CMK (cell line): ENCODE measurements at places on chromosomes 6 and 20.

DNA sequence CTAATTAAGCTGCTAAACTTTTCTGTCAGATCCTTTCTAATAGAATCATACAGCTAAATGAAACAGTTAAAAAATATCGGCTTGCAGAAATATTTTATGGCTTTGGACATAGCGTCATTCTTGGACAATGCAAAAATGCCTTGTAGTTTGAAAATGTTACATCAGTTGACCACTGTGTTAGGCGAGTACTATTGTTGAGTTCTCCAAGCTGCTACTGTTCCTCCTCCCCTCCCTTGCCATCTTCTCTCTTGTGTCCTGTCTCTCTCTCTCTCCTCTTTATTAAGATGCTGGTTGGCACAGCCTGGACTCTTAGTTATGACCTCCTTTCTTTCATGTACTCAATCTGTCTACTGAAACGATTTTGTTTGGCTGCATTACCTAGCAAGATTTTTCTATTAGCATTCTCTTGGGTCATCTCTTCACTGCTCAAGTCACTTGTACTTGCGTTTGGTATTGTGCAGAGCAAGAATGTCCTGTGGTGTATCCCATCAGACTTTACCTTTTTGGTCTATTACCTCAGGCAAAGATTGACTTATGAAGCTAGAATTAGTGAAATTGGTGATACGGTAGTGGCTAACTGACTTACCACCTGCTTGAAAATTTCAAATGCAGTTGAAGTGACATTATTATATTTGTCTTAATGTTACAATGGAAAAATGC, 127.9 kb downstream of the FARS2 start:
- DNase-seq, result no peak

GRCh38 chr6:99185525-99185924, 163.9 kb downstream of the FAXC start:
- DNase-seq, result no peak

GRCh38 chr6:106629859-106630163, 433 bp downstream of the QRSL1 start:
- DNase-seq, result no peak

GRCh38 chr6:34517461-34517881, 38.7 kb downstream of the SPDEF start:
- no peak for DNase-seq

GRCh38 chr6:30940361-30940986, at the start of gene MUCL3:
MUCL3 (plus strand) TSS chr6:30940973; CDS start chr6:30941000, 27 bp downstream.
- DNase-seq, result no peak

GRCh38 chr20:37703035-37703845, 9.4 kb downstream of the CTNNBL1 start:
- DNase-seq, result no peak

- DNase-seq, result no peak
Observed at GRCh38 chr6:17580518-17581048, 19.5 kb upstream of the FAM8A1 start.

GRCh38 chr6:45678285-45678607, 300.5 kb upstream of the SUPT3H start:
- DNase-seq, result no peak

- peak; percentile 87 for DNase-seq
Observed at GRCh38 chr6:151229401-151230276, 10.1 kb upstream of the AKAP12 start.

DNA sequence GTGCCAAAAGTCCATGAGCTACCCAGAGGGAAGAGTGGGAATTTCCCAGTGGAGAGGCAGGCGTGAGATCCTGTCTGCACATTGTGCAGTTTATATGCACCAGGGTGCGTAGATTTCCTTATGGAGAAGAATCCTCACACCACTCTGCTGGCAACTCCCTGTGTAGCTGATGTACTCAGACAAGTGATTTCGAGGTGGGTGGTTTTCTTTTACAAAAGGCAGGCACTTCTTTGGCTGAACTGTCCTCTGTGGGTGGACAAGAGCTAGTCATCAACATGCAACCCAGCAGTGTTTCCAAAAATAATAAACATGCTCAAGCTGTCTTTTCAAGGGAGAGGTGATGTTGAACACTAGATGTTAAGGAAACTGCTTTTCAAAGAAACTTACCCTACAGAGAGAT, 121.7 kb upstream of the NXT1 start:
- no peak for DNase-seq

DNA sequence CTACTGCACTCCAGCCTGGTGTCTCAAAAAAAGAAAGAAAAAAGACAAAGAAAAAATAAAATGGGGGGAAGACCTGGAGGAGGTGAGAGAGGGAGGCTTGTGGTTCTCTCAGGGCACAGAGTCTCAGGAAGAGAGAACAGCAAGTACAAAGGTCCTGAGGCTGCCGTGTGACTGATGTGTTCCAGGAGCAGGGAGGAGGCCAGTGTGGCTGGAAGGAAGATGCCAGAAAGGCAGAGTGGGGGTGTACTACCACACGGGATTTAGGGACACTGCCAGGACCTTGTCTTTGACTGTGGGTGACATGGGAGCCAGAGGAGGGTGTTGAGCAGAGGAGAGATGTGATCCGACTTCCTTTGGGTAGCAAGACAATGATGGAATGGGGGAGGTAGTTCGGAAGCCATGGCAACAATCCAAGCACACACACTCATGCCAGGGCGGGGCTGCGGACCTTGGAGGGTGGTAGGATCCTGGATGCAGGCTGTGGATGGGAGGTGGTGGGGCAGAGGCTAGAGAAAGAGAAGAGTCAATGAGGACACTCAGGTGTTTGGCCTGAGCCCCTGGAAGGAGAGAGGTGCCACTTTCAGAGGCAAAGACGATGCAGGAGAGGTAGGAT, 136.4 kb upstream of the PTPN1 start:
- no peak for DNase-seq

GRCh38 chr20:10218536-10219451, at the start of gene SNAP25:
SNAP25 (plus strand) TSS chr20:10218830; CDS start chr20:10275492, 56,662 bp downstream.
- DNase-seq, result no peak

GRCh38 chr6:139236105-139236504, 55.7 kb downstream of the TXLNB start:
- no peak for DNase-seq

GRCh38 chr6:159831373-159831679, 31.2 kb downstream of the PNLDC1 start:
- DNase-seq, result no peak

DNA sequence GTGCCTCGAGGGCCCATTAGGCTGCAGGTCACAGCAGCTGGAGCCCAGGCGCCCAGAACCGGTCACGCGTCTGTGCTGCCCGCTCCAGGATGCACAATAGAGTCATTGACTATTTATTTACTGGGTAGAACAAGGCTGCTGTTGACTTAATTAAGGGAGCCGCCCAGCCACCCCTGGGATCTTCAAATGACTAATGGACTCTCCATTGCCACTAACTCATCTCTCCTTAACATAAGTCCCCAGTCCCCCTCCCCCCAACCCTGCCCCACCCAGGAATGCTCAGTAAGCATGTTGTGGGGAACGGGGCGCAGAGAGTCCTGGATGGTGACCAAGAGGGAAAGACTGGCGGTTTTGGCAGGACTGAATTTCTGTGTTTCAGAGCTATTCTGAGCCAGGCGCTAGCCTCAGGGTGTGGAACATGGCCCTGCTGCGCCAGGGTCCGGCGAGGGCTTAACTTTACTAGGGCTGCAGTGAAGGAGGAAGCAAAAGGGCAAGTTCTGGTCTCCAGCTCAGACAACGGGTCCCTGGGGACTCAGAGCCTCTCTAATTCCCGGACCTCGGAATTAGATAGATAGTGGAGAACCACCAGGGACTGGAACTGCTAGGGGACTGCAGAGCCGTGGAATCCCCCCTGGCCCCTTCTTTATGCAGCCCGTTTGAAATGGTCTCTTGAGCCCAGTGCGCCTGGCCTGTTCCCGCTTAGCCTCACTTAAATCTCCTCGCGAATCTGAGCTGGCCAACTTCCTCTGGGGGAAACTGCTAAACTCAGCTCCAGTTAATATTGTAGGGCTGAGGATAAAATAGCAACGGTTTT, 1.5 kb upstream of the GRIK2 start:
- DNase-seq, result no peak

DNA sequence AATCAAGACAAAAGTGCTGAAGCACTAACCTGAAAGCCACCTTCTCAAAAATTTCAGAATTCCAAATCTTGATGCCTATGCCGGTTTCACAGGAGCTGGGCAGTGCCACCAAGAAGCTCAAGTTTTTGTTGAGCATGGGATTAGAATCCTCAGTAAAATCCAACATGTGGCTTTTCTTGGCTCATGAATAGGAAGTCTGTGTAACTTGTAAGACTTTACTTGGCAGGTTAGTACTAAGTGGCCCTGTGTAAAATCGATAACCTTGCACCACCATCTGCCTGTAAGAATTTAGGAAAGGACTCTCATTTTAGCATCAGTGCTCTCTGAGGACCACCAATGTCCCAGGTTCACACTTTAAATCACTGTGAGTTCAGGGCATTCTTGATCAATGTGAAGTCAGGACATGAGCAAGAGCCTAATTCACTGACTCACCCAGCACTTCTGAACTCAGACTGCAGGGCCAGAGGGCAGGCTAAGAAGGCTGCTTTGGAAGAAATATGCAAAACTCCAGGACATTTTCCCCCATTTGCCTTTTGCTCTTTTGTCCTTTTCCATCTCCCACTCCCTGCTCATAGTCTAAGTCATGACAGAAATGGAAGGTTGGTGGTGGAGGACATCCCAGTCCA, 113.2 kb downstream of the EDN1 start:
- no peak for DNase-seq

GRCh38 chr6:135875446-135875845, 23.9 kb downstream of the PDE7B start:
- DNase-seq, result no peak

DNA sequence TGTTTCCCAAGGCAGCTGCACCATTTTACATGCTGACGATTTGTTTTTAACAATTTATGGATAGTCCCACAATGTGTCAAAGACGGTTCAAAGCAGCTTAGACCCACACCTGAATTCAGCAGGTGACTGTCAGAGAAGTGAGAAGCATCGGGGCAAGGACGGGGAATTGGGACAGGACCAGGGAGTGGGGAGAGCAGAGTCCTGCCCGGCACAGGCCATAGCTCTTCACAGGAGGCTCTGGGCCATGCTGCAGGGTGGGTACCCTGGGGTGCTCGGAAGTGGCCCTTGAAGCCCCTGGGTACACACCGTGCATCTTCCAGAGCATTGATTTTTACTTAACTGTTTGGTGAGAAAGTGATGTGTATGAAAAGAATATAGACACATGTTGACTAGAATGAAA, 33.2 kb upstream of the PHACTR3 start:
- no peak for DNase-seq

DNA sequence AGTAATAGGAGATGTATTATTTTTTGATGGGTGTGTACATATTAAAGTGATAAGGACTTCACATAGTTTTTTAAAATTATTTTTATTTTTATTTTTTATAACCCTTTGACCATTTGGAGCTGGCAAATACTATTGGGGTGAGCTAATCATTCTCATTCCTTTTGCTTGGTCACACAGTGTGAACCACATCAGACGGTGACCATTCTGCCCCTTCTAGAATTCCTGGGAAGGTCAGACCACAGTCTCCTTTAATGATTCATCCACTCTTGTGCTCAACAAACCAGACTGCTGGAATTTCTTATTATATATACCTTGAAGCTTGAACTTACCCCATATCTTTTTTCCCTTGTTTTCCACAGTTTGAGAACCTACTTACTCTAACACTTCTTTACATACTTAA, 23.9 kb upstream of the PRL start:
- no peak for DNase-seq

GRCh38 chr6:157223021-157223430, 100.3 kb downstream of the TMEM242 start:
- no peak for DNase-seq

GRCh38 chr6:135183002-135183531, 2.0 kb downstream of the MYB start:
- DNase-seq, result no peak
